ENCODE measurements at places on chromosomes 11 and 22.
A peak's percentile ranks its signal among the peaks of the same experiment; 100 is the strongest.

DNA sequence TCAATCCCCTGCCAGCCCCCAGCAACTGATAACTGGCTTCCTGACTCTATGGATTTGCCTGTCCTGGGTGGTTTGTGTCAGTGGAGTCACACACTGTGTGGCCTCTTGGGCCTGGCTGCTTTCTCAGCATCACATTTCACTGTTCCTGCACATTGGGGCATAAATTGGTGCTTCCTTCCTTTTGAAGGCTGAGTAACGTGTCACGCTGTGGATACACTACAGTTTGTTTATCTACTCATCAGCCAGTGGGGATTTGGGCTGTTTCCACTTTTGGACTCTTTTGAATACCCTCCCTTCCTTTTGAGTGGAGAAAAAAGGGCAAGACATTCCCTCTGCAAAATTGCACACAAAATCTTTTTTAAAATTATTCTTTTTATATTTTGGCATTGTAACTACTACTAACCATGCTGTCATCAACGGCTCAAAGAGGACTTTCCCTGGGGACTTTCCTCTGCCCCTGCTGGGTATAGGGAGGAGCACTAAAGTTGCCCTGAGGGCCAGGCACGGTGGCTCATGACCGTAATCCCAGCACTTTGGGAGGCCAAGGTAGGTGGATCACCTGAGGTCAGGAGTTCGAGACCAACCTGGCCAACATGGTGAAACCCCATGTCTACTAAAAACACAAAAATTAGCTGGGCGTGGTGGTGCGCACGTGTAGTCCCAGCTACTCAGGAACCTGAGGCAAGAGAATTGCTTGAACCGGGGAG is 7.8 kb upstream of the CELSR1 start:
- DNase-seq = no peak

DNA sequence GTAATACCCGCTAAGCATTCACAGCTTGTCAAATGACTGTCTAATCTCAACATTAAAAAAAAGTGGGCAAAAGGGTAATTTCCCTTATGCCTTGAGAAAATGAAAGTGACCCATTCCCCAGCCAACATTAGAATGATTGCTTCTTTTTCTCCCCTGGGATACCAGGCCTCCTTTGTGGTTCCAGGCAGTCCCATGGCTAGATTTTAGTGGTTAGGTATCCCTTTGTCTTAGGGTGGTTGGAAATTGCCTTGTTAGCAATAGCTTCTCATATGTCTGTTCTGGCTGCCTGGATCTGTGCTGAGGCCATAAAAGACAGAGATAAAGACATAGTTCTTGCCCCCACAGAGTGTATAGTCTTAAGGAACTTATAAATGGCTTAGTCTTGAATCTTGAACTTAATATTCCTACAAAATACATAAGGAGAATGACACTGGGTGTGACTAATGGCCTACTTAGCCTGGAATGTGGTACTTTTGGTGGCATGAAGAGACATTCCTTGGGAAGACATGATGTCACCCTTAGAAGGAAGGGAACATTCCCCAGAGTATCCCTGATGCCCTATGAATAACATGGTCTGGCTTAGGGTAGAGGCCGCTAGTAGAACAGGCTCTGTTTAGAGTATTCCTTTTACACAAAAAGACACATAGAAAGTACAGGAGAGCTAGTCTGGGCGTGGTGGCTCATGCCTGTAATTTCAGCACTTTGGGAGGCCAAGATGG is 90.3 kb downstream of the ZBTB16 start:
- no peak for DNase-seq

GRCh38 chr11:63537293-63538101 is 889 bp downstream of the PLAAT4 start:
- no peak for DNase-seq

DNA sequence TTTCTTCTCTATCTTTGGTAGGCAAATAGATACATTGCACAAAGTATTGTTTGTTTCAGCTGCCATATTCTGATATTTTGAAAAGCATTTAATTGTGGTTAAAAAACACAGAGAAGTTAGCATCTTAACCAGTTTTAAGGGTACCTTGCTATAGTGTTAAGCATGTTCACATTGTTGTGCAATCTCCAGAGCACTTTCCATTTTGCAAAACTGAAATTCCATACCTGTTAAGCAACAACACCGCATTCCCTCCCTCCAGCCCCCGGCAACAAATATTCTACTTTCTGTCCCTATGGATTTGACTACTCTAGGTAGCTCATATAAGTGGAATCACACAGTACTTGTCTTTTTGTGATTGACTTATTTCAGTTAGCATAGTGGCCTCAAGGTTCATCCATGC is 33.9 kb downstream of the CNTF start:
- no peak for DNase-seq

DNA sequence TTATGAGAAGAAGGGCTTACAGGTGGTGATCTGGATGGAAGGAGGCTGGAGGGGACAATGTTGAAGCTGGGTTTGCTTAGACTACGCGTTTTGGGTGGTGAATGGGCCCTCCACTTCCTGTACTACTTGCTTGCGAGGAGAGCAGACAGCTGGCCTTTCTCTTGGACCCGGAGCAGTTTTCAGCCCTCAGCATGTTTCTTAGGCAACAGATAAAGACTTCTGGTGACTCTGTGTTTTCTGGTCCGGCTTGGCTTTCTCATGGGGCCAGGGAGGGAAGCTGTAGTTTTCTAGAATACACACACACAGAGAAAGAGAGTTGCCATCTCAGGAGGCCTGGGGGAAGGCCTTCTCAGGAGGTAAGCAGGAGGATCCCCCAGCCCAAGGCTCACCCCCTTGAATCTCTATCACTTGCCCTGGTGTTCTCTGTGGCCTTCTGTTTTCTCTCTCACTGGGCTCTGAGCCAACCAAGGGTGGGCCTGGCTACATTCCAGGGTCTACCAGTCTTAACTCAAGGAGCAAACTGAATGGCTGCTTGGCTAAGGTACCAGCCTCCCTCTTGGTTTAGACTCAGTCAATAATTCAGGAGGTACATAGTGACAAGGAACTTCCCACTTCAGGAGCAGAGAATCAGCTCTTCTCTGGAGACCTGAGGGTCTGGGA is 2.4 kb downstream of the CCS start:
- no peak for DNase-seq

GRCh38 chr11:66317322-66317722 is 478 bp upstream of the CD248 start:
- DNase-seq = no peak

DNA sequence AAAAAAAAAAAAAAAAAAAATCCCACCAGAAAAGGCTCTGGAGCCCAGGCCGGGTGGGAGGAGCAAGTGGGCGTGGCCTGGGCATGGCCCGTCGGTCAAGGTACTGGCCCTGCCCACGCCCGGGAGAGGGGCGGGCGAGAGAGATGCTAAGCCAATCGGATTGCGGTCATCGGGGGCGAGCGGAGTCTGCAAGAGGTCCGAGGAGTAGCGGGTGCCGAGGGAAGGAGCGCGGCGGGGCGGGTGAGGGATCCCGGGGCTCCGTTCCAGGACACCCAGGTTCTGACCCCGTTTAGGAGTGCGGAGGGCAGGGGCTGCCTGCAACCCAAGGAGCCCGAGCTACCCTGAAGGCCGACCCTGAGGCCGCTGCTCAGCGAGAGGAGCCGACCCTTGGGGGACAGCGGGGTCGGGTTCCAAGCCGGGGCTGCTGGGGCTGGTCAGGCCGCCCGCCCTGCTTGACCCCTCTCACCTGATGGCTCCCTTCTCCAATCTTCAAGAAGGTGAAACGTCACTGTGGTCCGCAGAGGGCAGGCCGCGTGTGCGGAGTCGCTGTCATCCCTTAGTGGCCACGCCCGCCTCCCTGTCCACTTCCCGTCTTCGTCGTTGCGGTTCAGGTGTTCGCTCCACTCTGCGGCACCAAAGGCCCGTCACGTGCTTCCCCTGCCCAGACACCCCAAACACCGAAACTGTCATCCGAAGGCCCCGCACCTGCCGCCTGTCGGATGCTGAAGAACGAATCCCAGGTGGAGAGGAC is 11.1 kb upstream of the TAB1 start:
- DNase-seq = peak; percentile 43

DNA sequence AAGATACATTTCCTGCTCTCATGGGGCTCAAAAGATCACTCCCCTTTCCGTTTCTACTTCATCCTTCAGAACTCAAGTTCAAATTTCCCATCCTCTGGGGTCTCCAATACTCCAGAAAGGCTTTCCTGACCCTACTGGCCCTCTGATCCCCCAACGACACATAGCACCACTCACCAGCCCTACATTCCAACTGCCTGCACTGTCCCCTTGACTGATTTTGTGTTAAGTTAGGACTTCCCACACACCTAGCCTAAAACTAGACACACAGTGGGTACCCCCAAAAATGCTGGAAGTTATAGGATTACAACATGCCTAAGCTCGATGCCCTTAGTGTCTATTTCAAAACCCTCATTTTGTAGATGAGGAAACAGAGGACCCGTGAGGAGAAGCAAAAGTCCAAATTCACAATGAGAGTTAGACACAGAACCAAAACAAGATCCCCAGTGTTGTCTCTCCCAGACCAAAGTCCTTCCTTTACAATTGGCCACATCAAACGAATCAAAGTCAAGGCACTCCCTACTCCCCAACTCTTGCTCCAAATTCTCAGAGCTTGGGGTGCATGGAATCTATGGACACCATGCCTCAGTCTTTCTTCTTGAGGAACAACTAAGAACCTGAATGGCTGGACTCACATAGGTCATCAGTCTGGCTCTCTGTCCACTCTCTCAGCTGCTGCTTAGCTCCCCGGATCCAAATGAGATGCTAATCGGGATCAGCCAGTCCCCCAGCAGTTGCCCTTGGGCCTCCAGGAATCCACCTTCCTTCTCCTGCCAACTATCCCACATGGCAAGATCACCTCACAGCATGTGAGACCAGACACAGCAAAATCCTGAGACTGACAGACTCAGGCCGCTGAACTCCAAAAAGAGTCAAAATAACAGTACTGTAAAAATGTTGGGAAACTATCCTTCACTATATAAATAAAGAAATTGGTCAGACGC is 1.7 kb downstream of the CLPB start:
- DNase-seq = no peak

DNA sequence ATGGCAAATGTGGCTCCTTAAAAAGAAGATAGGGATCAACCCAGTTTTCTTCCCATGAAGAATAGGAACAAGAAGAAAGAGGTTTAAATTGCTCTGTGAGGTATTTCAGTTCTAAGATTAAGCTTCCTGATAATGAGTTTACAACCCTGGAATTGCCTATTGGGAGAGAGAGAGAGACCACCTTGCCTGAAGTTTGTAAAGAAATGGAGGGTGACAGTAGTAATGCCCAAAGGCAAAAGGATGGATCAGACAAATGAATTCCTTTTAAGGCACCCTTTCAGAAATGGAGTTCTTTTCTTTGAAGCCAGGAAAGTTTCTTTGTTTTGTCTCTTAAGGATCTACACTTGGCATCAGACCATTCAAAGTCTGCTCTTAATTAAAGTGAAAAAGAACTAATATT is 74.3 kb downstream of the DDIAS start:
- DNase-seq = no peak

DNA sequence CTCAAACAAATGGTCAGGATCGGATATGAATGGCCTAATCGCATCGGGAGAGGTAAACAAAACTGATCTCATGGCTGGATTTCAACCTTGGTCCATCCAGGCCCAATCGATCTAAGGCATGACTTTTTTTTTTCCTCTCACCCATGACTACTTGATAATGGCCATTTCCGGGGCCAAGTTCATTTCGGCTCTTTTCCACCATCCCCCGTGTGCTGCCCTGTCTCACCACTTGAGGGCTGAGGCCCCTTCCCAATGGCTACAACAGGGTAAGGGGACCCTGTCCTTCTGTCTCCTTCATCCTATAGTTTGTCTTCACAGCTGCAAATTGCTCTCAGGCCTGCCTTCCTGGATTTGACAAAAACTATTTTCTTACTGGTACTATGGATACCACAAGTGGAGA is 26.7 kb downstream of the GRAP2 start:
- no peak for DNase-seq

- no peak for DNase-seq
Measured at GRCh38 chr11:118004543-118005223, 18.5 kb downstream of the IL10RA start.

GRCh38 chr11:133950874-133951326 is 5.9 kb downstream of the IGSF9B start:
- no peak for DNase-seq

DNA sequence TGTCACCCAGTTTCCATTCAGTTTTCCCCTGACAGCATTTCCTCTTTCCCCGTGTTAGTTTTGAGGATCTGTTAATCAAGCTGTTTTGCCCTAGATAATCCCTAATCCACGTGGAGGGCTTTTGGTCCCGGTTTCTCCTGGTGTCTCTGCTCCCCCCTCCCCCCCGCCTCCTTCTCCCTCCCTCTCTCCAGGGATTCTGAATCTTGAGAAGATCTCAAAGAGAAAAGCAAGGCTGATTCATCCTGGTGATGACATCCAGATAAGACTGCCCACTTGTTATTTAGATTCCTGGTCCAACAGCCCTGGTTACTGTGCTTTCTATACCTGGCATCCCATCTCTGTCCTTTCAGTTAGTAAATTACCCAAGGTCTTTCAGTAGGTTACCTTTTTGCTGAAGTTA is 59.4 kb downstream of the KCNA4 start:
- no peak for DNase-seq

GRCh38 chr11:76626266-76626665 is 44.3 kb downstream of the LRRC32 start:
- no peak for DNase-seq

GRCh38 chr11:132264616-132265015 is 894.2 kb downstream of the NTM start:
- DNase-seq = no peak

DNA sequence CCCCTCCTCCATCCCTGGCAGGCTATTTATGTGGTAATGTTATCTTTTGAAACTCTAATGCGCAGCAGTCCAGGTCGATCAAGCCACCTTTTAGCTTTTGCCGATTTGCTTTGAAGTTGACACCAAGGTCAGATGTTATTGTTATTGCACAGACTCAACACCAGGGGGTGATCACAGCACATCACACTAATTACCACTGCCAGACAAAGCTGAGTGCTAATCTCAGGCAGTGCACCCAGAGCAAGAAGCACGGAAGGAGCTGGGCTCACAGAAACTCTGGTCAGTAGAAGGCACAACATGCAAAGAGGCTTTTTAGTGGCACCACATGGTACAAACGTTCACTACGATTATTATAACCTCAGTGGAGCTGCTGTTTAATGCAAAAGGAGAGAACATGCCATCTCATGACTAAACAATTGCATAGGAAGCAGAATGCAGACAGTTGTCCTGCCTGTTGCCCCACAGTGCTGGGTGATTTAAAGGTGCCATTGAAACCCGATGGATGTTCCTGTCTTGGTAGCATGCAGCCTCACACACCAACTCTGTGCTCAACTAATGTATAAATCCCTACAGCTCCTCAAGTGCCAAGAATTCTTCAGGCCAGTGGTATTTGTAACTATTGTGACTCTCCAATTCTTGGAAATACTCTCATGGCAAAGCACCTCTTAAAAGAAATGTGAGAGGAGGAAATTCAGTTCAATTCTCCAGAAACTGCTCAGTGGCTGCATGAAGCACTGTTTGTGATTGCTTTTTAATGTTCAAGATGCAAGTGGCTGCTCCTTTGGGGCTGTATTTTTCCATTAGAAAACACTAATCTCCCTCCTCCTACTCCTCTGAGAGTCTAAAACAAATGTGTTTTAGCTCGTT is 353.9 kb upstream of the DDI1 start:
- peak; percentile 58 for DNase-seq
